ENCODE measurements at places on chromosomes 13 and 19. TPM values are rescaled to one million over a fixed set of nuclear protein-coding genes. Genes with fewer than 3 reads are reported as not detected.

Gene F10
- total RNA-seq = not detected

Gene SBK2
- total RNA-seq = not detected

Gene CEACAM3
- total RNA-seq = not detected

DNA sequence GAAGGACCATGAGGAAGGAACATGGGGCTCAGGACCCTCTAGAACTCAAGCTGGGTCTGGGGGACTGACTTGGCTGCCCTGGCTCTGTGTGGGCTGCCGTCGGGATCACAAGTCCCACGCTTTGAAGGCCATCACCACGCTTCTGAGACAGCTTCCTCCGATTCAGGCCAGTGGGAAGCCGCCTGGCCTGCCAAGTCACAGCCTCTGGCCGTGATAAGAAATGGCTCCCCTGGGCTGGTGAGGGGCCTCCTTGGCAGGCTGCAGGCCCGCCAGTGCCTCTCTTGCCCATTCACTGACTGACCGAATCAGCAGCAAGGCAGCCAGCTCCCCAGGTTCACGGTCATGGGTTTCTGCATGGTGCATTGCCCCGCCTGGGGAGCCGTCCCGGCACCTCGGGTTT is 48.8 kb downstream of the COMP start:
- no peak for DNase-seq

GRCh38 chr13:69553976-69554375 is 553.6 kb upstream of the ATXN8OS start:
- DNase-seq = no peak

- no peak for DNase-seq
Observed at GRCh38 chr13:99796175-99796819, 175.3 kb downstream of the ZIC5 start.

DNA sequence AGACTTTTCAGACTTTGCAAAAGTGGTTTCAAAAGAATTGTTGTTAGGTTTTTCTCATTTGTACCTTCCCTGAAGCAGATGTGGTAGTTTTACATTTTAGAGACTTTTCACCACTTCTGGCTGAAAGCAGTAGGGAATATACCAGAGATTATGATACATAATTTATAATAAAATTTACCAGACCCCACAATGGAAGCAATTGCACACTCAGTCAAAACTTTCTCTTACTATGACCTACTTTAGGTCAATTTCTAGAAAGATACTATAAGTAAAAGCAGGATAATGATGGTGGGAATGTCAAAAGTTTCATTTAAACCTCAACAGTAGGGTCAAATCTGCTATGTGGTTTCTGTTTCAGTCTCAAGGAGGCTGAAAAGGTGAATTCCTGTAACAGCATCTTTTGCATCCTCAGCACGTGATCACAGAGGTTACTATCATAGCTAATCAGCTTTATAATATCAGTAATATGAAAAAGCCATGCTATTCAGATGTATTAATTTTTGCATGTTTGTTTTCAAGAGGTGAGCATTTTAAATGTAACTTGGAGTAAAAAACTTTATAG is 26.9 kb downstream of the PCCA start:
- DNase-seq = no peak

Gene CD79A
- total RNA-seq = 48.6 TPM

- no peak for DNase-seq
Observed at GRCh38 chr19:13176345-13176744, 26.1 kb downstream of the IER2 start.

GRCh38 chr19:13069415-13070359 is 33.0 kb downstream of the LYL1 start:
- no peak for DNase-seq

GRCh38 chr13:90701264-90701663 is 646.2 kb upstream of the MIR17HG start:
- DNase-seq = no peak

Gene AKAP8L
- 232 TPM for total RNA-seq

GRCh38 chr19:33825556-33825955 is 28.9 kb downstream of the KCTD15 start:
- DNase-seq = no peak

DNA sequence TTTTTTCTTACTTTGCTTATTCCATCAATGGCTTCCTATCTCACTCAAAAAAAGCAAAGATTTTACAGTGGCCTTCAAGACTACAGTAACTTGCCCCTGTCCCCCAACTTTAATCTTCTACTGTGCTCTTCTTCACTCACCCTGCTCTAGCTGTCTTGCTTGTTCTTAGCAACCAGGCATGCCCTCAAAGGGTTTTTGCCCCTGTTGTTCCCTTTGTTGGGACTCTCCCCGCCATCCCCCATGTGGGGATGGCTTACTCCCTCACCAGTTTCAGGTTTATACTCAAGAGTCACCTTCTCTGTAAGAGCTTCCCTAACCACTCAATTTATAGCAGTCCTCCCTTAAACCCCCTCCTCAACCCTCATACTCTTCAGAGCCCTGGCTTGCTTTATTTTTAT is 5.4 kb downstream of the MTMR6 start:
- no peak for DNase-seq

Gene SMIM44
- total RNA-seq = not detected

Gene CLEC4G
- not detected for total RNA-seq

- DNase-seq = no peak
Observed at GRCh38 chr19:13766095-13766481, 1.8 kb downstream of the MRI1 start.

Gene PSENEN
- total RNA-seq = 23.0 TPM

Data from naive thymus-derived CD8-positive, alpha-beta T cell (primary cell).